ENCODE measurements at places on chromosomes 7 and 10.

DNA sequence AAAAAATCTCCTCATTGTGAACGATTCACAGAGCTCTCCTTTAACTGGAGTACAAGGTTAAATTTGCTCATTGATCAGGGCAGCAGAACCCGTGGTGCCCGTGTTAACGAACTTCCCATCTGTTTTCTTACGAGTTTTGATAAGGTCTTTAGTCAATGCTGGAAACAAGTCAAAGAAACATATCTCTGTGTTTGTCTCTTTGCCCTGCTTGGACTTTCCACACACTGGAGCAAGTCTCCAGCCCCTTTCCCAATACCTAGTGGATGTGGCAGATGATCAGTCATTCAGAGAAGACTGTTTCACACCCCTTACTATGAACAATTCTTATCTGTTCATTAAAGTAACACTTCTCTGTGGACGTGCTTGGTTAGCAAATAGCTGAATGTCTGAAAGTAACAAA lies 121.3 kb downstream of the ARID5B start:
- no peak for DNase-seq

- DNase-seq, result no peak
Observed at GRCh38 chr10:128018691-128019090, 107.5 kb downstream of the MKI67 start.

DNA sequence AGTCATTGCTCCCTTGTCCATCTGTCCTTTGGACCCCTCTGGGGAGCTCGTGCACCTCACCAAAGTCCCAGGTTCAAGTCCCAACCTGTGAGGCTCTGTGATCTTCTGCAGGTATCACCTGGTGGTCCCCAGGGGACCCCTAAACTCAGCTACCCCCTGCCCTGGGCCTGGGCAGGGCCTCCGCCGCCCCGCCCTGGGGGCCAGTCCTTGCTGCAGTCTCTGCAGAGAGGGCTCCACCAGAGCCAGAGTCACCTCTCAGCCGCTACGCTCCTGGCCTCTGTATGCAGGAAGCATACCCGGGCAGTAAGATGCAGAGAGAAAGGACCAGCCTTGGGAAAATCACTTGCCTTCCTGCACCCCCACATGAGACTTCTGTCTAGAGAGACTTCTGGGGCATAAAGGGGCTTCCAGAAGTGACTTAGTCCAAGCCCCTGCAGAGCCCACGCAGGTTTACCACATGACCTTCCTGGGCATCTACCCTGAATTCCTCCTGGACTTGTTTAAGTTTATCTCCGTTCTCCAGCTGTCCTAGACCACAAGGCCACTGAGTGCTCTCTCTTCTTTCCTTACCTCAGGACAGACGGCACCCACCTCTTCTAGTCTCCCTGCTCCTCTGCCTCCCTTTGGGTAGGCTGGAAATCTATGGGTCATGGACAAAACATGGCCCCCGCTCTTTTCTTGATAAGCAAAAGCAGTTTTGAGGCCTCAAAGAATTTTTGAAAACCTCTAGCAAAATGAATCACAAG lies 21.2 kb downstream of the CALML5 start:
- DNase-seq, result no peak

DNA sequence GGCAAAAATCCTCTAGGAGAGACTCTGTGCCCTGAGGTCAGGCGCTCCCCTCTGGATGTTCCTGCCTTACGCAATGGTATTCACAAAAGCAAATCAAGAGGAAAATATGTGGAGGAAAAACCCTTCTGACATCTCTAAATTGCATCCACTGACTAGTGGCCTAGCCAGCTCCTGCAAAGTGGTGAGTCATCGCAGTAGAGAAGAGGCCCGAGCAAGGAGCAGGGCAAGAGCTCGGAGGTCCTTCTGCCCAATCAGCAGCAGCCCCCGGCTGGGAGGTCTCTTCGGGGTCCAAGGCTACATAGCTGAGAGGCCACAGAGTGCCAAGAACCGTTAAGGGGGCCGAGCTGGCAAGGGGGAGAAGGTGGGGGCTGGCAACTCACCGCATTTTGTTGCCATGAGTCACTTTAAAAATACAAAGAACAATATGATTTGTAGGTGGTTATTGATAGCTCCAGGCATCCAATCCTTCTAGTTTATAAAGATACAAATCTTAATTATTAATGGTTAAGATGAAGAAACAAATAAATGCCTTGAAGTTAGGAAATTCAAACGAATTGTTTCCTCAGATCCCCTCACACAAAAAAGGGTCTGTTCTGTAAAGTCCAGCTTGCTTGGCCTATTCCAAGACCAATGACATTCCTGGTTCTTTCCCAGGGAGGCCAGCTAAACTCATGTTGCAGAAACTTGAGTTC lies 161.6 kb downstream of the PKD1L1 start:
- no peak for DNase-seq

- no peak for DNase-seq
Observed at GRCh38 chr10:30007406-30007805, 52.0 kb downstream of the JCAD start.

GRCh38 chr7:104206841-104207240 lies 972 bp downstream of the ORC5 start:
- DNase-seq, result no peak
